Gastroesophageal sphincter (tissue), 4 donors: ENCODE measurements at places on chromosomes 12 and 14.

DNA sequence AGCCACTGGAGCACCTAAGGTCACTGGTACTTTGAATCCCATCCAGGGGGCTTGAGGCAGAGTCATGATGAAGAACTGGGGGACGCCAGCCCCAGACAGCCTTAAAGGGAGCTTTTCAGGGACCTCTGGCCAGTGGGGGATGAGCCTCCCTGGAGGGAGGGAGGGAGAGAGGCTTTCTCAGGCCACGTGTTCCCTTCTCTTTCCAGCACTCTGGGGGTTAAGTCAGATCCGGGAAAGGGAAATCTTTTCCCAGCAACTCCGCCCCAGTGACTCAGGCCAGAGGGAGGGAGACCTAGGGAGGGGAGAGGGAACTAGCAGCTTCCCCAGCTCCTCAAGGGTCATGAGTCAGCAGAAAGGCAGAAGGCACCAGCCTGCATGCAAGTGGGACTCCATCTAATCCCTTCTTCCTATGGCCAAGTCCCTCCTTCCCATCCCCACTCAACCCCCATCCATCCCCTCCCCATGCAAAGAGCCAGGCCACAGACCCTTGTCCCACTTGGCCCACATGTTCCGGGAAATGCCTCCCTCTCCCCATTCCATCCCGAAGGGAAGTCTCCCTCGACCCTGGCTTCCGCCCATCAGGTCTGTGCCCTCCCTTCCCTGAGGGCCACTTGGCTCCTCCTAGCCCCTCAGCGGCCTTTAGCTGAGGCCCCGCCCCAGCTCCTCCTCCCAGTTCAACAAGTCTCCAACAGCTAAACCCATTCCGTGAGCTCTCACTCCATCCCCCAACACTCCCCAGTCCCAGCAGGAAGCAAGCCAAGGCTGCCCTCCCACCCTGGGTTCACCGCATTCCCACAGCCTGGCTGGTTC lies 5.6 kb downstream of the TNFRSF1A start:
- ATAC-seq = peak; percentile 91

DNA sequence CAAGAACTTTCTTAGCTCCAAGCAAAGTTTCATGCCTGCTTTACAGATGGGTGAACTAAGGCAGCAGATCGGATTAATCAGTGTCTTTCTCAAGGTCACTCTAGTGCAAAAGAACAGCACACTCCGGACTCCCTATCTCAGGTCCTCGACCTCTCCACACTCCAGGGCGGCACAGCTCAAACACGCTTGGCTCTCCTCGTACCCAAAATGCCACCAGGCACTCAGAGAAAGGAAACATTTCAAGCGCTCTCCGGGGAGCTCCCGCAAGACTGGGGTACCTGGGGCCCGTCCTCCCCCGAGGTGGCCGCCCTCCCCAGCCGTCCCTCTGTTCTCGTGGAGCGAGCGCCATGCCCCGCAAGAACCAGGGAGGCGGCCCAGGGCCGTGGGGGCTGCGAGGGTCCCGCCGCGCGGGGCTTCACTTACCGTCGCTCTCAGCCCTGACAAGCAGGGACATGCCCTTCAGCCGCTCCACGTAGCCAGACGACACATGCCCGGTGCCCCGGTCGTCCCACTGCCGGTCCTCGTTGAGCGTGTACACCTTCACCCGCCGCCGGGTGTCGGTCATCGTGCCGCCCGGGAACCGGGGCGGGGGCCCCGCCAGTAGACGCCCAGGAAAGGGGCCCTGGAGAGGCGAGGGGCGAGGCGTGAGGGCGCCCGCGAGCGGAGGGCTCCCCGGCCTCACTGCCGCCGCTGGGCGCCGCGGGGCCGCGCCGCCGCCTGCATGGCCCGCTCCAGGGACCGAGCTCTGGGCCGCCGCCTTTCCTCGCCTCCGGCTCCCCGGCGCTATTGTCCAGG lies 830 bp downstream of the PPP4R3A start:
- no peak for ATAC-seq

DNA sequence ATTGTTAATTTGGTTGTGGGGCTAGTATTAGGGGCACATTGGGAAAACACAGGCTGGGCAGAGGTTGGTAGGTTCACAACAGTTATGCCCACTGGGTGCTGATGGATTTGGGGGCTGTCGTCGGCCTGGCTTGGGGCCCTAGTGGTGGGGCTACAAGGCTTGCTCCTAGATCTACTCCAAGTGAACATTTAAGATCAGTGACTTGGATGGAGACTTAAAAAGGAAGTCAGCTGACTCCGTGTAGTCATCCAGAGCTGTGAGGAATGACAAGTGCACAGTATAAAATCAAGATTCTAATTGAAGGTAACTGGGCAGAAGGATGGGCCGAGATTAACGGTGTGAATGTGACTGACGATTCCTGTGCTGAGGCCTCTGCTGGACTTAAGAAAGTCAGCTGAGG lies 12.8 kb upstream of the NR4A1 start:
- ATAC-seq = no peak

DNA sequence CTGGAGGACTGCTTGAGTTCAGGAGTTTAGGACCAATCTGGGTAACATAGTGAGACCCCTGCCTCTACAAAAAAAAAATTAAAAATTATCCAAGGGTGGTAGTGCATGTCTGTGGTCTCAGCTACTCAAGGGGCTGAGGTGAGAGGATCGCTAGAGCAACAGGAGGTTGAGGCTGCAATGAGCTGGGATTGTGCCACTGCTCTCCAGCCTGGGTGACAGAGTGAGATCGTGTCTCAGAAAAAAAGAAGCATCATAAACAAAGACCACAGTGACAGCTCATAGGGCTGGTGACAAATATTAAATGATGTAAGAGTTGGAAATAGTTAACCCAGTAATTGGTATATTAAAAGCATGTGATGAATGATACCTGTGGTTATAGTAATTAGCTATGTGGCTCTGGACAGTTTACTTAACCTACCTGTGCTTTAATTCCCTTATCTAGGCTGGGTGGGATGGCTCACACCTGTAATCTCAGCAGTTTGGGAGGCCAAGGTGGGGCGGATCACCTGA lies 68.0 kb downstream of the GSC start:
- ATAC-seq = no peak

GRCh38 chr14:30211326-30211725 lies 283.7 kb upstream of the PRKD1 start:
- no peak for ATAC-seq

DNA sequence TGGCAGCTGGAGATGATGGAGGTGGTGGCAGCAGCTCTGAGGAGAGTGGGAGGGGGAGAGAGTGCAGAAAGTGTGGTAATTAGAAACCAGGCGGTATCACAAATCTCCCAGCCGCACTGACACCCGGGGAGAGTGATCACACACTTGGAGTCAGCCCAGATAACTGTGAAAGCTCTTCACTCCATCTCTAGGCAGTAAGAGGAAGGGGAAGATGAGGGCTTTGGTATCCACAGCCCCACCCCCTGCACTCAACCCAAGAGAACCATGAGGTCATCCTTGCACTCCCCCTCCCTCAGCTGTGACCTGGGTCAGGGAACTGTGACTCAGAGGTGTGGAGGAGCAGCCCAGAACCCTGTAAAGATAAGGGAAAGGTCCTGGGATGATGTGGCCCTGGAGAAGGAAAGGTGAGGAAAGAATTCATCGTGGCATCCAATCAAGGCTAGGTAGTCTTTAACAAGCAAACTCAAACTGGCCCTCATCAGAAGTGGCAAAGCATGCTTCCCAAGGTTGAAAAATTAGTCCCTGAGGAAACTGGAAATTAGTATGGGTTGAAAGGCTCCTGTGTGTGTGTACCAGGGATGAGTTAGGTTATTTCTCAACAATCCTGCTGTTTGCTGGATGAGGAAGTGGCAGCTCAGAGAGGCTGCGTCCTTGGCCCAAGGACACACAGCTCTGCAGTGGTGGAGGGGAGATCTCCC lies 111.0 kb upstream of the LHX5 start:
- ATAC-seq = no peak

DNA sequence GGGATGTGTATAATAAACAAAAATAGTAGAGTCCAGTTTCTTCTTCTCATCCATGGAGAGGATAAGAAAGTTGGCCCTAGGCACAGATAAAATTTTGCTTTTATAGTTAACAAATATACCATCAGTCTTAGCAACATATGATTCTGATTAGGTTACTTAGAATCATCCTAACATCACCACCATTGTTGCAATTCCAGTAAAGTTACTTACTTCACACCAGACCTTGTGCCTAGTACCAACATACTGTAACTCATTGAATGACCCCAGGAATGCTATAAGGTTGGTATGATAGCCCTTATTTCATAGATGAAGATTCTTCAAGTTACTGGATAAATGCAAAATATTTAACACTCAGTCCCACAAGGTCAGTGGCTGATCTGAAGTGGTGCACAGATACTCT lies 183.8 kb upstream of the ATP2B1 start:
- no peak for ATAC-seq

DNA sequence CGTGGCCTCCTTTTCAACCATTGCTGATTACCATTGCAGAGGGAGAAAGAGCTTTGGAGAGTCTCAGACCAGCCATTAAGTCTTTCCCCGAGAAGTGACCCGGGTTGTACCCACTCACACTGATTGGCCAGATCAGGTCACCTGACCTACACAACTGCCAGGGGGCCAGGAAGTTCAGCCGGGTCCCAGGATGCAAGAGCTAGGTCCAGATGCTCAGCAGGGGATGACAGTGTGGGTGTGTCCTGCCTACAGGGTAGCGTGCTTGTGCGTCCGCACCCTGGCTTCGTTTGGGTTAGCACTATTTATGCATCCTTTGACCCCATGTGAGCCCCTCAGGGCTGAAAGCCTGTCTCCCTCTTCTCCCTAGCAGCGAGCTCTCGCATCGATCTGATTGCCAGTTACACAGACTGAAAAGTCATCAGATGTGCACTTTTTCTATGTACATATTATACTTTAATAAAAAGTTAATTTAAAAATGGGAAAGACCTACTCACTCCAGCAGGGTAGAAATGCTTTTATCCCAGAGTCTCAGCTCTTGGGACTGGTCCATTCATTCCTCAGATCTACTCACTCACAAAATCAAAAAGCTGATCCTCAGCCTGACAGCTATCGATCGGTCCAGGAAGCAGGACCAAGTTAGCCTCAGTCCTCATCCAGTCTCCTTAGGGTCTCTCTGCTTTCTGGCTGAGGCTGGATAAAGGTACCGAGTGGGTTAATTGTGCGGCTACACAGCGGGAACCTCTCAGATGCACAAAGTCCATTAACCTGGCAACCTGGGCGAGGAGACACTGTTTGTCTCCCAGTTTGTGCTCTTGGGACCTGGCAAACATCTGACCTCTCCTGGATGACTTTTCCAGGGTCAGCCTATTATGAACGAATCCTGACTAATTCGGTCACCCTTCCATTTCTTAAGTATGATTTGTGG lies 68.0 kb downstream of the SERPINA3 start:
- no peak for ATAC-seq

DNA sequence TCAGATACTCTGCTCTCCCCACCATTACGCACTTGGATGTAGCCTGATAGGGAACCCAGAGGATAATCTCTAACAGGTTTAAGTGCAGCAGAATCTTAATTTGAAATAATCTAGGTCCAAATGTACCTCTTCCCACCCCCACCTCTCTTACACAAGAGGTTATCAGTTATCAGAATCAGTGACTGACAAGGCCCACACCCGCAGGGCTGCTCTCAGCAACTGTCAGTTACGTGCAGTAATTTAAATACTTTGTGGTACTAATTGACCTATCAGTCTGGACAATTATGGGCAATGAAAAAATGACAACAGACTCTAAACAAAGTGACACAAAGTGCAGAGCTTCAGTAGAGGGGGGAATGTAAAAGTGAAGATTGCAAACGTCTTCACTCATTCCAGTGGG lies 74.0 kb downstream of the CLIP1 start:
- no peak for ATAC-seq

- no peak for ATAC-seq
These were observed 325.7 kb downstream of the CEP128 start for GRCh38 chr14:80615831-80616230.

- no peak for ATAC-seq
These were observed 60.5 kb upstream of the USP44 start for GRCh38 chr12:95611676-95612309.

- ATAC-seq = no peak
These were observed 20.2 kb upstream of the P2RX4 start for GRCh38 chr12:121189619-121190155.
